Astrocyte of the cerebellum (primary cell): ENCODE measurements at places on chromosomes 4 and X.

- no peak for DNase-seq
Measured at GRCh38 chr4:4625488-4625887, 83.6 kb upstream of the STX18 start.

GRCh38 chr4:181581983-181582382 lies 661.2 kb upstream of the TENM3 start:
- DNase-seq, result no peak

GRCh38 chrX:716136-716535 lies 85.5 kb downstream of the SHOX start:
- no peak for DNase-seq

DNA sequence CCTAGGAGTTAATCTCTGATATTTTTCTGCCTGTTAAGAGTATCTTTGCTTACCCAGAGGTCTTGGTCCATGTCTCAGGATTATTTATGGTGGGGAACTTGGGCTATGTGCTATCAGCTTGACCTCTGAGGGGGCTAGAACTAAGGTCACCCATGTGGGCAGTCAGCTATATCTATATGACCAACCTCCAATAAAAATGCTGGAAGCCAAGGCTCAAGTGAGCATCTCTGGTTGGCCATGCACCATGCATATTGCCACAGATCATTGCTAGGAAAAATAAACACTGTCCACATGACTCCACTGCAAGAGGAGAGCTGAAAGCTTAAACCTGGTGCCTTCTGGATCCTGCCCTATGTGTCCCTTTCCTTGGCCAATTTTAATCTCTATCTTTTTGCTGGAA lies 196.5 kb upstream of the SLC7A11 start:
- peak; percentile 28 for DNase-seq

GRCh38 chr4:10891866-10892265 lies 207.3 kb upstream of the CLNK start:
- no peak for DNase-seq

DNA sequence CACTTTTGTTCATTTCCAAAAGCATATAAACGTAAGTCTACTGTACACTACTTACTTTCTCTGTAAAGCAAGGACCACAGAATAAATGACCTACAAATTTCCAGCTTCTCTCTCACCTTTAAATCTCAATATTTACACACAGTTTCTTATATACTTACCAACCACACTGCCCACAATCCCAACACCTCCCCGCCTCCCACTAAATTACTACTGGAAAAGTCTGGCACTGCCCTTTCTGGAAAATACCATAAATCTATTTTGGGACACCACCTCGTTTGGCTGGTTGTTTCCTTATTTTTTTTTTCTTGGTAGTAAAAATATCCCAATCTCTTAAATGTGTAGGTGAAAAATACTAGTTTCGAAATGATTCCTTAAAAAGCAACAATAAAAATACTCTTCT lies 19.6 kb downstream of the FAT1 start:
- DNase-seq, result no peak

GRCh38 chrX:1529328-1529727 lies 7.7 kb downstream of the P2RY8 start:
- no peak for DNase-seq

DNA sequence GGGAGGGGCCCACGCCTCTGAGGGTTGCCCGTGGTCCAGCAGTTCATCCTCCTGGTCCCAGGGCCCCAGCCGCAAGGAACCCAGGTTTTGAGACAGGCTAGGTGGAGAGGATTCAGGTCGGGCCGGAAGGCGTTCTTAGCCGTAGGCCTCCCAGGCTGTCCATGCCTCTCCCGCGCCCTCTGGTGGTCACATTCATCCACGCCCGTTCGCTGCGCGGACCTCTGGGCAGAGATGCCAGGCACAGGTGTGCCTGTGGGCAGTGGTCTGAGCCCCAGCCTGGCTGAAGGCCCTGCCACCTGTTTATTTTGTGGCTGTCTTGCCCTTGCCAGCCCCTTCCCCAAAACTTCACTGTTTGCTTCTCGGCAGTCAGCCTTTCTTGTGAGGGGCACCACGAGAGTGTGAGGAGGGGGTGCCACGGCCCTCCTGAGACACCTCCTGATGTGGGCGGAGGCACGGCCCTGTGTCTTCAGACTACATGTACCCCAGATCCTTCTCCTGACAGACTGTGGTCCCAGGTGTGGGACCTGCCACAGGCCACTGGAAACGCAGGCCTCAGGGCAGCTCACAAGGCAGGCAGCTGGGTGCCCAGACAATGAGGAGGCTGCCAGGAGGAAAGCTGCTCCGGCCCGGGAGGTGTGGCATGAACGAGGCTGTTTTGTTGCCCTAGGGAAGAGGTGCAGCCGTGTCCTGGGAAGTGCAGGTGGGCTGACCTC lies 5.0 kb downstream of the UVSSA start:
- peak; percentile 48 for DNase-seq

DNA sequence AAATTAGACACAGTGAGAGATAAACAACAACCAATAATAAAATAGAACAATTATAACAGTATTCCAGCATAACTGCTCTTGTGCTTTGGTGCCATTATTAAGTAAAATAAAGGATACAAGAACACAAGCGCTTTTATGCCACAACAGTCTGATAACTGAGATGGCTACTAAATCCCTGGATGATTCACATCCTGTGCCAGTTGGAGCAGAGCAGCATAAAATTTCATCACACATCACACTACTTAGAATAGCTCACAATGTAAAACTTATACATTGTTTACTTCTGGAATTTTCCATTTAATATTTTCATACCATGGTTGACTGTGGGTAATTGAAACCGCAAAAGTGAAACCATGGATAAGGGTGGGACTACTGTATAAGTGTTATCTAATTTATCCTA lies 399.9 kb upstream of the CNKSR2 start:
- no peak for DNase-seq
